AG09309 (cell line): ENCODE measurements at places on chromosomes 5 and 9.

DNA sequence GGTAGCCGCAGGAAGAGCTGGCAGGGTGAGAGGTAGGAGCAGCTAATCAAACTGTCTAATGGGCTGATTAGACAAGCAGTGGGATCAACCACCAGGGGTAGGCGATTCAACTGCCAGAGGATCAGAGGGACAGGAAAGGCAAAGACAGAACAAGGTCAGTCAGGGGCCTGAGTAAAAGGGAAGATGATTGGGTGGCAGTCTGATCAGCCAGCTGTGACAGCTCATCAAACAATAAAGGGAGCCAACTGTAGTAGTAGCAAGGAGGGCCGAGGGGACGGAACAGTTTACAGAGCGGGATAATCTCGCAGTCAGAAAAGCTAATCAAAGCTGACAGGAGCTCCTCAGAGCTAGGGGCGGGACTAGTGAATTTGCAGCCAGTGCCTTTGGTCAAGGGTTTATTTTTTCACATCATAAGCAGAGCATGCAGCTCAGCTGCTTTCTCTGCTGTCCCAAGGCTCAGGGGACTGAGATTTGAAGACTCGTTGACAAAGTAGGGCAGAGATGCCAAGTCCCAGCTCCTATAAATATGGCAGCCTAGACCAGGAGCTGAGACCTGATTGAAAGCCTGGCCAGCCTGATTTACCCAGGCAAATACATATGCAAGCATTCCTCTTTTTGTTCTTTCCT, 418.2 kb downstream of the GABRG2 start:
- no peak for DNase-seq

- no peak for DNase-seq
These were observed 134.0 kb downstream of the MED10 start for GRCh38 chr5:6244339-6244714.

DNA sequence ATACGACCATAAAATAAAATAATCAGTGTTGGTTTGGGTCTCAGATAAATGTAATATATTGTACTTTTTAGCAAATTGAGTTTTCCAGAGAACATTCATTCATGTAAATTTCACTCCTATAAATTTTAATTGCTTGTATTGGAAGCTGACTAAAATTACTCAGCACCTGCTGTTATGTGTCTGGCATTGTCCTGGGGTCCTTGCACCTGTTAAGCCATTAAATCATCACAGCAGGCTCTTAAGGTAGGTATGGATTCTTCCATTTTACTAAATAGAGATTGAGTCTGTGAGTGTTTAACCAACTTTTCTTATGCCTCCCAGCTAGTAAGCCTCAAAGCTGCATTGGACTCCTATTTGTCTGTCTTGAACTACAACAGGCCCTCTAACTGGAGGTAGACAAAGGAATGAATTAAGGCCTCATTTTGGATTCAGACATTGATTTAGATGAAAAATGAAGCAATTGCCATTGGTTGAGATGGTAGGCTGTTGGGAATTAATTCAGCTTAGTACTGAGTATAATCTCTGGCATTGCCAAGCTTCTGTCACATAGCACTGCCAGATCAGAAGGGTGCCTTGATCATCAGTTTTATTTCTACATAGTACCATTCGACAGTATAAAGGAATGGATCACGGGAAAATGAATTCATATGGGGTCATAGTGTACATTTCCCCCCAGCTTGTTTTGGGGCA, 78.9 kb downstream of the PARP8 start:
- DNase-seq: no peak

DNA sequence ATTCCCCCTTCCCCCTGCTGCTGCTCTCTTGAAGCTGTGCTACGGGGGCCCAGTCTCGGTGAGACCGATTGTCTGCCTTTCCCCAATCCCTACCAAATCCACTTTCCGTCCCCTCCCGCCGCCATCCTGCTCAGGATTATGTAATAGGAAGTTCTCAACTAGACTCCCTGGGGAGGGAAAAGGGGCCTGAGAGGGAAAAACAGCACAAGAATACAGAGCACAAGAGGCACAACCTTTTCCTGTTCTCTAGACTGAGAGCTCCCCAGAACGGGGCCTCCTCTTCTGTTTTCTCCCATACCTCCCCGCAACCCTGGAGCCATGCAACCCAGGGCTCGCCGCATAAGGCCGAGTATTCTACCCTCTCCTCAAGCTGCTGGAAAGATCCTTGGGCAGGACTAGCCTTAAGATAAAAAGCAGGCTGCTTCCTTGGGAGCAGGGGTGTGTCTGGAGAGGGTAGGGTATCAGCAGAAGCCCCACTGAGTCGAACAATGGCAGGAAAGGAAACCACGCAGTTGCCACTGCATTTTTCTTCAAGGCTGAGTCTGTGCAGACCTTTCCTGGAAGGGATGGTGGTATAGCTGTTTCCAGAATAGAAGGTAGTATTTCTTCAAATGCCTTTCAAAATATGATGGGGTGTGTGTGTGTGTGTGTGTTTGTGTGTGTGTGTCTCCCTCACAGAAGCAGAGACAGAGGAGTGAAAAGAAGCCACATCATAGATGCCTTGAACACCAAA, 12.9 kb downstream of the MYORG start:
- DNase-seq: no peak

DNA sequence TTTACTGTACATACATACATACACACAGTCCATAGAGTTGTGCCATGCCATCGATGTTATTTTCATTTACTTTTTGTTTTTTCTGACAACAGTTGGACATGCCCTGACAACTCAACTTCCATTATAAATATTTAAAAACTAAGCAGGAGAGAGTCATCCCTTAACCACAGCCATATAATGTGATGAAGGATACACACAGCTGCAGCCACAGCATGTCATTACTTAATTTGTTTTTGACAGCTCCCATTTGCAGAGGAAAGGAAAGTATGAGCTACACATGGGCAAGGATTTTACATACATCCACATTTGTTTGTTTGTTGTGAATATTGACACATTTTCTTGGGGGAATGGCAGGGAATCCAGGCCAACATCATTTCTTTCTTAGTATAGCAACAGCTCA, 91.5 kb upstream of the TUT7 start:
- DNase-seq: no peak

- no peak for DNase-seq
These were observed 46.1 kb upstream of the RIOK2 start for GRCh38 chr5:97229196-97229595.

DNA sequence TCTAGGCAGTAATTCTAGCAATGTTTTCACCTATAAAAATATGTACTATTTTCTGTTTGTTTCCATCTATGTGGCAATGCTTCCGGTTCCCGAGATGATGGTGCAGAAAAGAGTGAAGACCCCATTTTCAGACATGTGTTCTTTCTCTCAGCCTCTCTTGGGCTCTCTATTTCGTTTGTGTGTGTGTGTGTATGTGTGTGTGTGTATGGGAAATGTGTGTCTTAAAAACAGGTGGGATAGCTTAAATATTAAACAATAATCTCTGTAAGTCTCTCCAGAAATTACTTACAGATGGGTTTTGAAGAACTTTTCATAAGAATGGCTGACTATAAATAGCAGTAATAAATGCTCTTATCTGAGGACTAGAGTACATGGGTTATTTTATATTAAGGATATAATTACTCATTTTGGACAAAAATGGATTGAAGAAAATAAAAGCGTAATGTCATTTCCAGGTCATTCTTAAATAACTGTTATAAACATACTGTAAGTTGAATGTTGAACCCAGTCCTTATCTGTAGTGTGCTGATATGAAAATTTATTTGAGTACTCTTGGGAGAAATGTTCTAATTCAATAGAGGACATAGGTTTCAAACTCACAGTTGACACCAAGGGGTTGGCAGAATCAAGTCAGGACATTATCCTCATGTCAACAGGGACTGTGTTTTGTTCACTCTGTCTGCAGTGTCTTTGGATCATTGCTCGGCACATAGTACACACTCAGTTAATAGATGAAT, 31.1 kb downstream of the PCSK5 start:
- DNase-seq: no peak

DNA sequence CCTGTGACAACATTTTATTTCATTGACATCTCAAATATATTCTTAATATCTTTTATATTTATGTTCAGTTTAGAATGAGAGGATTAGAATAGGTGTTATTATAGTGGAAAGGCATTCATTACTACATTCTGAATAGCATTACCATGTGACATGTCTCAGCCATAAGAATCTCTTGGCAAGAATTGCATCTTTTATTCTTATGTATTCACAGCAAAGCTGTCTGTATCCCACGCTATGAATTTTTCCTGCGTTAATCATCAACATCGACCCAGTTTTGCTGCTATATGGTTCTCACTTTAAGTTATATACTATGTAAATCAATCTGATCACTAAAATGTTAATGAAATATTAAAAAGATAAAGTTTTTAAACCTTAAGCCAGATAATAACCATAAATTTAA, 248.6 kb downstream of the TMEM232 start:
- no peak for DNase-seq

- DNase-seq: no peak
These were observed 50.5 kb downstream of the PDE4D start for GRCh38 chr5:59842999-59843398.

DNA sequence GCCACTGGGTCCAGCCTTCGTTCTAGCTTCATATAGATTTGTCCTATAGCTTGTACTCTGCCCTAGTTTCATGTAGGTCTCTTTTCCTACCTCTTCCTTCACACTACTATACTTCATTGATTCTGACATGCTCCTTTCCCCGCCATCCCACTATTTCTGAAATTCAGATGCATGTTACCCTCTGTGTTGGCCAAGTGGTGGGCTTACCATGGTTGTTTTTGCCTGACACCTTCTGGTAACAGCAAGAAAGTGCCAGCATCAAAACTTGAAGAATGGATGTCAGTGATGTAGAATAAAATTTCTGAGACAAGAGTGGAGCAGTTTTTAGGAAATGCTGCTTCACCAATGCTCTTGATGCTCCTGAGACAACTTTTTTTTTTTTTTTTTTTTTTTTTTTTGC, 19.5 kb upstream of the SERINC5 start:
- no peak for DNase-seq

DNA sequence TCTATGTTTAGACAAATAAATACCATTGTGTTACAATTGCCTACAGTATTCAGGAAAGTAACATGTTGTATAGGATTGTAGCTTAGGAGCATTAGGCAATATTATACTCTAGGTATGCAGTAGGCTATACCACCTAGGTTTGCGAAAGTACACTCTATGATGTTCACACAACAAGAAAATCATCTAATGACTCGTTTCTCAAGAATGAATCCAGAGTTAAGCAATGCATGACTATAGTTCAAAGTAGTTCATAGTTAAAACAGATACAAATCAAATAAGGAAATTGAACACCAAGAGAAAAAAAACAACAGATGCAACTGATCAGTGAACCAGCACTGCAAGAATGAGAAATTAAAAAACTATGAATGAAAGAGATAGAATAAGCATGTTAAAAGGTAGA, 27.6 kb upstream of the ABLIM3 start:
- DNase-seq: no peak

- peak; percentile 70 for DNase-seq
These were observed 29.3 kb upstream of the ANKH start for GRCh38 chr5:14900693-14901461.

GRCh38 chr9:23555851-23556250, 270.2 kb downstream of the ELAVL2 start:
- DNase-seq: no peak

DNA sequence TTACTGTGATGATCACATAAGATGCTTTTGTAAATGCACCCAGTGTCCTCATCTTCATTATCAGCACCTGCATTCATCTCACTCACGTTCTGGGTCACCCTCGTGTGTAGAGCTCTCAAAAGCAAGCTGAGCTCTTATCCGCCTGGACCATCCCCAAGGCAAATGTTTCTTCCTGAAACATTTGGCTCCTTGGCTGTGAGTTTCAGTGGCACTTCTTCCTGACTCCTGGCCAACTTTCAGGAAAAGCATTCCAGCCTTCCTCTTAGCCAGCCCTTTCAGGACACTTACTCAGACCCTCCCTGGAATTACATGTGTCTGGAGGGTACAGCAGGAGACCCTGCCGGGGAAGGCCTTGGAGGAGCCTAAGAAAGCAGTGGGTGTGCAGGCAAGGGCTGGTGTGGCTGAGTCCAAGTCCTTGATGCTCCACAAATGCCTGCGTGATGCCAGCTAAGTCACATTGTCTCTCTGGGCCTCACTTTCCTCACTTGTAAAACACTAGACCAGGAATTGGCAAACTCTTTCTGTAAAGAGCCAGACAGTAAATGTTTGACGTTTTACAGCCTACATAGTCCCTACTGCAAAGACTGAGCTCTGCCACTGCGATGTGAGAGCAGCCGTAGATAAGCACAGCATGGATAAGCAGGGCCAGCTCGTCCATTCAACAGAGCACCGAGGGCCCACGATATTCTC, 72.1 kb downstream of the PDE6A start:
- DNase-seq: no peak

GRCh38 chr9:90556897-90557675, 85.5 kb downstream of the DIRAS2 start:
- no peak for DNase-seq

DNA sequence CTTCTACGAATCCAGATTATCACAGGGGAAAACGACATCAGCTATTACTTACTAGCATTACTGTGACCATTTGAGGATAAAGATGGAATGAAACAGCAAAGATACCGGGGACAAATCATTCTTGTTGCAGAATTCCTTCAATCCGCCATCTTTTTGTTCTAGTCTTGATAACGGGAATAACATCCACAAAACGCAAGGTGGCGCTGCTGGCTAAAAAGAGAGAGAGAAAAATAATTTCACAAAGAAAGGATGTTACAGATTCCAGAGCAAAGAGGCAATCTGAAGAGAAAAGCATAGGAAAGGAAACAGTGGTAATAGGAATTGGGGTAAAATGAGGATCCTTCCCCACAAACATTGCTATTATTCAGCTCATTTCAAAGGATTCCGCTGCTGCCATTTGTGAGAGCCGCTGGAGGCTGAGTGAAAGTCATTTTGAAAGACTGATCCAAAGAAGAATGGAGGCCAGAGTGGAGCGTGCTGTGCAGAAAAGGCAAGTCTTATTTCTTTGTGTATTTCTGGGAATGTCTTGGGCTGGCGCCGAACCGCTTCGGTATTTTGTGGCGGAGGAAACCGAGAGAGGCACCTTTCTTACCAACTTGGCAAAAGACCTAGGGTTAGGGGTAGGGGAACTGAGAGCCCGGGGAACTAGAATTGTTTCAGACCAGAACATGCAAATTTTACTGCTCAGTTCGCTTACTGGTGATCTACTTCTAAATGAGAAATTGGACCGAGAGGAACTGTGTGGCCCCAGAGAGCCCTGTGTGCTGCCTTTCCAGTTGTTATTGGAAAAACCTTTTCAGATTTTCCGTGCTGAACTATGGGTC, at the start of gene PCDHB7:
Gene PCDHB7, plus strand, starts transcription at position 264 of the 824 bp plus-strand sequence. Its CDS starts 192 bp downstream, at position 456.
- DNase-seq: no peak

DNA sequence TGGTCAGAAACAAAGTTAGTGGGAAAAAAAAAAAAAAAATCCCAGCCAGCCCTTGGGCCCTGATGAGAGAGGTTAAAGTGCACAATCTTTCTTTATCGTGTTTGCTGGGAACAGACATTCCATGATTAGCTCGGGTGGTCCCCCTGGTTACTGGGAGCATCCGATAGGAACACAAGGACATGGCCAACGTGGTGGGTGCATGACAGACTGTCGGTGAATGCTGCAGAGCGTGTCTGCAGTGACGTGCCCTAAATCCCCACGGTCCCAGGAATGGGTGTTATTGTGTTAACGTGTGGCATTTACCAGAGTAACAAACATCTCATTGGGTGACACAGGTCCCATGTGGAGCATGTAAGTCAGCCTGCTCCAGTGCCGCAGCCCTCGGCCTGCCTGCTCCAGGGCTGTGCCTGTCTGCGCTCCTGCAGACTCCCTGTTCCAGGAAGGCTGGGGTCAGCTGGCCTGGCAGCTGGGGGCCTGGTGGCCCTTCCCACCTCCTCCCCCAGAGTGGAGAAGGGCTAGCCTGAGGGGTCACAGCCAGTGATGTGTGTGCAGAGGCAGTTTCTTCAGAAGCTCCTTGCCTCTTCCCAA, 34.3 kb upstream of the TBC1D2 start:
- DNase-seq: no peak

- no peak for DNase-seq
These were observed at the start of gene B4GALT7 for GRCh38 chr5:177599731-177600507. B4GALT7 (plus strand) TSS chr5:177600132; CDS start chr5:177600211, 79 bp downstream.
